ENCODE measurements at places on chromosomes 12 and 14. TPM values are rescaled to one million over a fixed set of nuclear protein-coding genes. Genes with fewer than 3 reads are reported as not detected.
A peak's percentile ranks its signal among the peaks of the same experiment; 100 is the strongest.

DNA sequence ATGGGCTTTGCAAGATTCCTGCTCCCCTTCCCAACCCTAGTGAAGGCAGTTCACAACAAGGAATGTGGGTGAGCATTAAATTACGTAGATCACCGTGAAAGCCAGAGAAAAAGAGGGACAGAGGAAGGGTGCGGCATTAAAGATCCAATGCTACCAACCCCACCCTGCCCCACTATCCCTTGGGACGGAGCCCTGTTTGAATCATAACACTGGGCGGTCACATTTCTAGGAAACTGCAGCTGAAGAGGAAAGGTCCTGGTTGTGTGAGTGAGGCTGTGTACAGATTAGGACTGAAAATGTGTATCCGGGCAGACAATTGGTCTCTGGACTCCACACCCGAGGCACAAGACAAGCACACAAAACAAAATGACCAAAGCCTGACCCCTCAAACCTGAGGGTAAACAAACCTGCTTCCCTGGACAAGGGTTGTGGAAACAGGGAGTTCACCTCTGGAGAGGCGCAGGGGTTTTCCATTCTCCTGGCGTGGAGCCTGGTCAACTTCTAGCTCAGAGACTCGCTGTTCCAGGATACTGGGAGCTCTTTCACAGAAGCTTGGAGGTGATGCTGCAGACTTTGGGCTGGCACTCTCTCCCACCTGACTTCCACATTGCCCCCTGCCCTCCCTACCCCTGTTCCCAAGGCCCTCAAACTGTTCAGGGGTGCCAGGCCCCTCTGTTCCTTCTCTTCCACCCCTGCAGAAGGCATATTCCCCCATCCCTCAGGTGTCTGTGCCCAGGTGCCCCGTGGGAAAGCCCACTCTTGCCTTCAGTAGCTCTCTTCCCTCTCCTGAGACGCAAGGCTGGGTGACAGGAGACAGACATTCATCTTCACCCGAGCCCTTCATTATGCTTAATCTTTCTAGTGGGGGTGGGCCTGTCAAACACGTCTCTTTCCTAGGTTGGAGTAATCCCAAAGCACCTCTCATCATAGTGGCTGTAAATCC, 16.5 kb downstream of the NINJ2 start:
- DNase-seq, result no peak

The KMT2D gene
- 49.9 TPM for polyA plus RNA-seq

DNA sequence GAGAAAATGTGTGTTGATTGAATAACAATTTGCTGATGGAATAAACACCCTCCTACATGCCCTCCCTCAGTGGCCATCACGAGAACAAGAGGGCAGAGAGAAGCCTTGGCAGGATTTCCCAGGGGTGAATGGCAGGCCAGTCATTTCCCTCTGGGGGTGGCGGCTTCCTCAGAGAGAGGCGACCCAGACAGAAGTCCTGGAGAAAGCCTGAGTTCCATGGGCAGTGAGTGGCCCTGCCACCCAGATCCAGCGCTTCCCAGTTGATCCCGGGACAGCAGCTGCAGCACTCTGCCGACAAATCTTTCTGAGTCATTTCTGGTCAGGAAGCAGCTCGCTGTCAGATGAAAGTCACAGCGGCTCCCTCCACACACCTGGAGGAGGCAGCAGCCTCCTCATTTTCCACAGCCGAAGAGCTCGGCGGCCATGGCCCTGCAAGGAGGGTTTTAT, 123.0 kb downstream of the SCARB1 start:
- DNase-seq, result no peak

DNA sequence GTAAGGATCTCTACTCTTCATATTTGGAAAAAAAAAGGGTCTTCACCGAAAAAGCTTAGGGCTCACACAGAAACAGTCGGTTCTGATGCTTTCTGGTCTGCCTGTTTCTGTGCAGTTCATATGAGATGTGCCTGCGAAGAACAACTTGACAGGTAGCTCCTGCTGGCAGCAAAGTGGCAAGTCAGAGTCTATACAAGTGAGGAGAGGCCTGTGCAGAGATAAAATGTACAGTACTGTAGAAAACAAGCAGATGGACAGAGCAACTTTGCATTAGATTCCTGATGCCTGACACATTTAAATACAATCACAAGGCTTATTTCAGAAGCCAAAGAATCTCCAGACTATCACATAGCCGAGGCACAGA, 936.0 kb downstream of the DIO2 start:
- DNase-seq, result no peak

The SIX6 gene
- polyA plus RNA-seq, result not detected

DNA sequence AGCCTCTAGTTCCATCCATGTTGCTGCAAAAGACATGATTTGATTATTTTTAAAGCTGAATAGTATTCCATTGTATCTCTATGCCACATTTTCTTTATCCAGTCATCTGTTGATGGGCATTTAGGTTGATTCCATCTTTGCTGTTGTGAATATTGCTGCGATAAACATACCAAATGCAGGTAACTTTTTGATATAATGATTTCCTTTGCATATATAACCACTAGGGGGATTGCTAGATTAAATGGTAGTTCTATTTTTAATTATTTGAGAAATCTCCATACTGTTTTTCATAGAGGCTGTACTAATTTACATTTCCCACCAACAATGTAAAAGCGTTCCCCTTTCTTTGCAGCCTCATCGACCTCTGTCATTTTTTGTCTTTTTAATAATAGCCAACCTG, 342.5 kb downstream of the MDGA2 start:
- no peak for DNase-seq

DNA sequence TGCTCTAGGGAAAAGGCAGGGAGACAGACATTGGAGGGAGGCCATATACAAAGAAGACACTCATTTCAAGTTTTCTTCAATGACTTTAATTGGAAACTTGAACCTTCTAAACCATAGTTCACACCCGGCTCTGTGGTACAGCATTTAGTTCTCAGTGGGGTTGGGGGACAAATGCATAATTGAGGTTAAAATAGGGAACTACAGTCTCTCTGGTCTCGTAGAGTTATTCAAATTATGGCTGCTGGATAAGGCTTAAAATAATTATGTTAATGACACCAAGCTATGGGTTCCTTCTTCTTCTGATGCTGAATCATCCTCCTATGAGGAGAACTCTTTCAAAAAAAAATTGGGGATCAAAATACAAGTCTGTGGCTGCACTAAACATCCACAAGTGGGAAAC, 3.8 kb upstream of the RPAP3 start:
- no peak for DNase-seq

The STYK1 gene
- polyA plus RNA-seq, result 0.94 TPM

DNA sequence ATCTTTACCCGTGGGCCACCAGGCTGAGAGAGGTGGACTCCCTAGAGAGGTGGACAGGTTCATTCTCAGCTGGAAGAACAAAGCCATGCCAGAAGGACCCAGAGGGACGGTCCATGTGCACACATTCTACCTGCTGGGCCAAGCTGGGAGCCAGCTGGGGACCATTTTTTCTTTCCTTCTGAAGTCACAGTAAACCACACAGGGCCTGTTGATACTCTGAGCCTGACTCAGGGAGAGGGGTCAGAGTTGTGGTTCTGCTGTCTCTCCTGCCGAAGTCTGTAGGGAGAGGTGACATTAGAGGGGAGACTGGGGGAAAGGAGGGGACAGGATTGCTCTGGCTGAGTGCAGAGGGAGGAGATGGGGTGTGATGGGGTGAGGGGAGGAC, 148.6 kb downstream of the TSPAN9 start:
- DNase-seq, result no peak

The CCDC184 gene
- polyA plus RNA-seq, result 1.2 TPM

DNA sequence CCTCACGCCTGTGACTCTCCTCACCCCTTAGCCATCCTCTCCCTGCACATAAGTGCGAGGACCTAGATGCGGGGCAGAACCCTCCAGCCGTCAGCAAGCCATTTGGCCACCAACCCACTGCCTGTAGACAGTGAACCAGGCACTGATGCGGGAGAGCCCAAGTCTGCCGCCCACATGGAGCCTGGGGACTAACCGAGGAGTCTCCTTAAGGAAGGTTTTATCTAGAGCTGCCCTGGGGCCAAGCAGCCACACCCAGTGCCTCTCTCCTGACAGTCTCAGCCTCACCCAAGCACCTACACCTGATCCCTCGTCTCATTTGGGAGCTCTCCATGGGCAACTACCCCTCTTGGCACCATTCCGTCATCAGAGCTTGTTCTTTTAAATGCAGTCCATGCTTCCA, 72.7 kb downstream of the CHGA start:
- DNase-seq, result no peak

The MSRB3 gene
- 27.2 TPM for polyA plus RNA-seq

The PROX2 gene
- 1.1 TPM for polyA plus RNA-seq

- peak; percentile 22 for DNase-seq
These were observed 697 bp upstream of the DNAJC14 start for GRCh38 chr12:55829967-55830600.

GRCh38 chr12:121917950-121918678, at the start of gene CFAP251:
Gene CFAP251, plus strand, starts transcription at chr12:121918592. Its CDS starts 2,714 bp downstream, at chr12:121921306.
- DNase-seq, result peak; percentile 92

GRCh38 chr12:94561943-94562411, 88.4 kb downstream of the TMCC3 start:
- DNase-seq, result no peak

The TBX3 gene
- polyA plus RNA-seq, result 78.4 TPM
